ENCODE measurements at places on chromosomes 3 and 15.
A peak's percentile ranks its signal among the peaks of the same experiment; 100 is the strongest.

DNA sequence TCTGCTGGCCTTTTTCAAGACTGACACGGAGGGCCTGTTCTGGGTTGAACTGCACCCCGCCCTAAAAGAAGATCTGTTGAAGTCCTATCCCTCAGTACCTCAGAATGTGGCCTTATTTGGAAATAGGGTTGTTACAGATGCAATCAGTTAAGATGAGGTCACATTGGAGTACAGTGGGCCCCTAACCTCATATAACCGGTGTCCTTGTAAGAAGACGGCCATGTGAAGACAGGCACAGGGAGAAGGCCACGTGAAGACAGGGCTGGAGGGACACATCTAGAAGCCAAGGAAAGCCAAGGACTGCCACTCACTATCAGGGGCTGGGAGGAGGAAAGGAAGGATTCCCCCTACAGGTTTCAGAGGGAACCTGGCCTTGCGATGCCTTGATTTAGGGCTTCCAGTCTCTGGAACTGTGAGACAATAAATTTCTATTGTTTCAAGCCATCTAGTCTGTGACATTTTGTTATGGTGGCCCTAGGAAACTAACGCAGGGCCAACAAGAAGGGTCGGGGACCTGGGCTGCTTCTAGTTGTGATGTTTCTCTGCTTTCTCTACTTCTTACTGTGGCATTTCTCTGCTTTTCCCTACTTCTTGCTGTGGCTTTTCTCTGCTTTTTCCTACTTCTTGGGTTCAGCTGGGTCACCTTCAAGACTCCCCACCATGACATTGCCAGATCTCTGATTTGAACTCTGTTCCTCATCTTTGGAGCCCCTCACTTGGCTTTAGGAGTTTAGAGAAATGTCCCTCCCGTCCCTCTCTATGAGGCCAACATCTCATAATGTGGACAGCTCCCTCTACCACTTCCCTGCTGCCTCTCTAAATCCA, 4.8 kb upstream of the CCDC174 start:
- DNase-seq, result no peak

DNA sequence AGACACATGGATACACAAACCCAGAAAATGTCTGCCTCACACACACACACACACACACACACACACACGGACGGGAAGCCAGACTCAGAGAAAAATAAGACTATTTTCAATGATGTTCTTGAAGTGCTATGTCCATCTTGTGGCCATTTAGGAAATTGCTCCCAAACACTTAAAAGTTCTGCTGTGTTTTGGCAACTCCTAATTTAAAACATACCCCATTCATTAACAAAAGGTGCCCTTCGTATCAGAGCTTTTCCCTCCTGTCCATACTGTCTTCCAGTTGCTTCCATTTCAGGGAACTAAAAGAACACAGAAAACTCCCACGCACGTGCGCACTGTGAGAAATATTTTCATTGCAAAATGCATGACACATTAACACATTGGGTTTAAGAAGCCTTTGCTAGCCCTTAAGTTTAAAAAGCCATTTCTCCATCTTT, 44.6 kb downstream of the SLC12A1 start:
- peak; percentile 80 for DNase-seq

GRCh38 chr3:108175352-108175751, 46.9 kb downstream of the IFT57 start:
- DNase-seq, result no peak

DNA sequence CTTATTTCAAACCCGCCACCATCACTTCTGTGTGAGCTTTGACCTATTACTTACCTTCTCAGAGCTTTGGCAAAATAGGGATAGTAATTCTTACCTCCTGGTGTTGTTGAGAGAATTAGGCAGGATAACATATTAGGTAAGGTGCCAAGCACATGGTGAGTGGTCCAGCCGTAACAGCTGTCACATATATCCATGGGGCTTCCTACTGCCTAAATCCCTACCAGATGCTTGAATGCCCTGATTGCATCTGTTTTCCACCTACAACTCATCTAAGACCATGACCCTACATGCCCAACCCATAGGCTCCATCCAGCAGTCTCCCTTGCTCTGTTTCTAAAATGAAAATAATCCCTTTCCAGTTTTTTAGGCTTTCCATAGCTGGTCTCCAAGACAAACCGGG, 162.3 kb upstream of the NR2E3 start:
- no peak for DNase-seq

DNA sequence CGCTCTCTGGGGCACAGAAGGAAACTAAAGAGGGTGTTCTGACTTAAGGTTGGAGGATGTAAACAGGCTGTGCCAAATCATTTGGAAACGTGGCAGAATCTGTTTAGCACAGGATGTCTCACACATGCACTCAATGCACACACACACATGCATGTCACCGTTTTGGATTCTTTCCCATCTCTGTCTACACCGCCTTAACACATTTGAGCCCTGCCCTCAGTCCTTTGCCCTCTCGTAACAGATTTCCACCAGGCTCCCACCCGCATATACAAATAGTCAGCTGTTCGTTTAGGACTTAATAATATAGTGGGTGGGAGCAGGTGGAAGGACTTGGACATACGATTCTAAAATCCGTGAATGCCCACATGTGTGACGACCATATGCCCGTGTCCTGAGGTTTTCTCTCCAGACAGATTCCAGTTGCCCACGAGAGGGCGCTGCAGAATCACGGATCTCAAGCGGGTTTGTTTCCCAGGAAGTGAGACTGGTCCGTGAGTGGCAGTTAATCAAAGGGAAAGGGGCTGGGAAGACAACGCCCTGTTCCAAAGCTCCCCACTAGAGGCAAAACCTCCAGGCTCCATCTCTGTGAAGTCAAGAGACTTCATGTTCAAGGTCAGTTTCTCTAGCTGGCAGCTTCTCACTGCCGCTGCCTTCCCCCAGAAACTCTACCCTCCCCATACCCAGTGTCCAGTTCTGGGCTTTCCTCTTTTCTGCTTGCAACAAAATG, 44.5 kb downstream of the NOX5 start:
- peak; percentile 96 for DNase-seq

- DNase-seq, result peak; percentile 12
These were observed 163.2 kb downstream of the NSUN3 start for GRCh38 chr3:94226078-94226477.

GRCh38 chr15:34795267-34796081, at the start of gene ACTC1:
Gene ACTC1, minus strand, starts transcription at chr15:34795549. Its CDS starts 741 bp downstream, at chr15:34794808.
- DNase-seq, result peak; percentile 86

DNA sequence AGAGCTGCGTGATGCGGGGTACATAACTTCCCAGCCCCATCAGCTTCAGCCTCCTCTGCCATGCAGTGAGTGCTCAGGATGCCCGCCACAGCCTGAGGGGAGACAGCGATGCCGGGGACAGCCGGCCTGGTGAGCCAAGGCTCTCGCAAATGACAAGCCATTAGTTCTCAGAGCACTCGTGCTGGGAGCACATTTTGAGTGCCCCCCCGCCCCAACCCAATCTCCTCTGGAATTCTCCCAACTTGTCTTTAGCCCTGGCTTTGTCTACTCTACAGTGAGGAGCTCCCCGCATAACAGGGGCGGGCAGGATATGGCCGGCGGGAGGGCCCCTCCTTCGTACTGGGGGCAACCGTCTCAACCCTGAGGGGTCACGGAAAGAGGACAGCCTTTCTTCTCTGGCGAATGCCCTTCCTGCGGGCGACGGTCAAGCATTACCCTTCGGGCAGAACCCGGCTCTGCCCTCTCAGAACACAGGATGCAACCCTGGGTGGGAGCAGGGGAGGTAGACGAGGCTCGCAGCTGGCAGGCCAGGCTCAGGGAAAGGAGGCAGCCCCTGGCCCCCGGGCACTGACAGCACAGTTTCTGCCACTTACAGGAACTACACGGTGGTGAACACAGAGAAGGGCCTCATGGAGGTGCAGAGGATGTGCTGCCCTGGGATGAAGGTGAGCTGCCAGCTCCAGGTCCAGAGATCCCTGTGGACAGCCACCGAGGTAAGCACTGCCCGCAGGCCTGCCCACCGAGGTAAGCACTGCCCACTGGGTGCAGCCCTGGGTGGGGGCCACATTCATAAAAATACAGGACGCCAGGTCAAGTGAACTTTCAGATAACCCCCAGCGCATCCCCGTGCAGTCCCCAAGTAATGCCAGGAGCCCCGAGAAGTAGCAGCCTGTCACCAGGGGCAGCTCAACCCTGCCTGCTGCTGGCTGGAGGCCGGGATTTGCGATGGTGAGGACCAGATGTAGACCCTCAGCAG, 141.7 kb downstream of the LRRK1 start:
- no peak for DNase-seq

- no peak for DNase-seq
These were observed 39.3 kb downstream of the ITGB5 start for GRCh38 chr3:124847863-124848262.
